SJSA1 (cell line): ENCODE measurements at places on chromosomes 6 and 20. TPM values are rescaled to one million over a fixed set of nuclear protein-coding genes. Genes with fewer than 3 reads are reported as not detected.

DNA sequence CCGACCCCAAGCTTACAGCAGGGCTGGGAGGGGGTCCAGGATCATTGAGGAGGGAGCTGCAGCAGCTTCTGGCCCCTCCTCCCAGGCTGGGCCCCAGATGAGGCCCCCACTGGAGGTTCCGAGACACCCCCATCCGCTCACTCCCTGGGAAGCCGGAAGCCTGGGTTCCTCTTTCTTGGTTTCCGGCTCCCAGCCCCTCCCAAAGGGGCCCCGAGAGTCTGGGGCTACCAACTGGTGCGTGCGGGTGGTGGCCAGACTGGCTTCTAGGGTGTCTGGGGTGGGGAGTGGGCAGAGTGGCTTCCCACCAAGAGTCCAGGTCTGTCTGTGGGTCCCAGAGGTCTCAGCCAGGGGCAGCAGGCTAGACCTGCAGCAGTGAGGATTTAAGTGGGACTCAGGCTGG lies 2.2 kb downstream of the RGS19 start:
- H3K27ac ChIP-seq: no peak overlapping the region
- DNase-seq: no peak
- H3K36me3 ChIP-seq: peaks cover 32% of the 10 kb centered on the region
- H3K4me1 ChIP-seq: peaks cover 36% of the 10 kb centered on the region

GRCh38 chr6:43001843-43002242 lies 11.9 kb downstream of the MEA1 start:
- DNase-seq: no peak
- H3K4me1 ChIP-seq: no peaks in the 10 kb centered on the region
- H3K36me3 ChIP-seq: peaks cover 36% of the 10 kb centered on the region
- H3K4me3 ChIP-seq: no peak overlapping the region
- no peaks in the 10 kb centered on the region for H3K27me3 ChIP-seq

DNA sequence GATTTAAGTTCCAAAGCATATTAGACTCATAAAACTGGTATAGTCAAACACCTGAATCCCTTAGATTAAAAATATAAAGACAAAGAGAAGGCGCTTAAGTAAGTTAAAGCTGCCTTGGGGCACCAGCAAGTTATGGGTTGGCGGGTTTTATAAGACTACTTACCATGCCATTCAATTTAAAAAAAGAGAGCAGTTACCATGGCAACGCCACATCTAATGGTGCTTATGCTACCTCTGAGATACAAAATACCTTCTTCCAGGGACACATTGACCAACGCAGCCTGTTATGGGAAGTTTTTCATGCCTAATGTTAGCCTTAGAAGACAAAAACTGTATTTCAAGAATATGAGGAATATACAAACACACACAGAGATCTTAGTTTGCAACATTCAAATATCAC lies 713.6 kb downstream of the RNF144B start:
- no peak for DNase-seq
- no peaks in the 10 kb centered on the region for H3K4me1 ChIP-seq
- no peaks in the 10 kb centered on the region for H3K36me3 ChIP-seq

DNA sequence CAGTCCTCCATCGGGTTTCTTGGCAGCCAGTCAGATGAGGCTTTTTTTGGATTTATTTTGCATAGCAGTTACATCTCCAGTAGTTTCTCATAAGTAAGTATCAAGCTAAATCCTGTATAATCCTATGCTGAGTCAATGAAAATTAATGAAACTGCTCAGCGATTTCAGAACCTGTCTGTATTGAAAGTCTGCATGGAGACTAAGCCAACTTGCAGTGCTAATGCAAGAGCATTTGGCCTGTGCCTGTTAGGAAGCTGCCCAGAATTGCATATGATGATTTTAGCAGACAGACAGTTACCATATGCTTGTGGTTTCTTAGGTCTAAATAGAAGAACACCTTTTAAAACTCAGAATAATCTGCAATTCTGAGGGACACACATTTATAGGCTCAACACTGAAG lies 25.2 kb upstream of the LRRN4 start:
- H3K36me3 ChIP-seq: no peaks in the 10 kb centered on the region
- no peaks in the 10 kb centered on the region for H3K4me1 ChIP-seq
- H3K4me3 ChIP-seq: no peak overlapping the region

DNA sequence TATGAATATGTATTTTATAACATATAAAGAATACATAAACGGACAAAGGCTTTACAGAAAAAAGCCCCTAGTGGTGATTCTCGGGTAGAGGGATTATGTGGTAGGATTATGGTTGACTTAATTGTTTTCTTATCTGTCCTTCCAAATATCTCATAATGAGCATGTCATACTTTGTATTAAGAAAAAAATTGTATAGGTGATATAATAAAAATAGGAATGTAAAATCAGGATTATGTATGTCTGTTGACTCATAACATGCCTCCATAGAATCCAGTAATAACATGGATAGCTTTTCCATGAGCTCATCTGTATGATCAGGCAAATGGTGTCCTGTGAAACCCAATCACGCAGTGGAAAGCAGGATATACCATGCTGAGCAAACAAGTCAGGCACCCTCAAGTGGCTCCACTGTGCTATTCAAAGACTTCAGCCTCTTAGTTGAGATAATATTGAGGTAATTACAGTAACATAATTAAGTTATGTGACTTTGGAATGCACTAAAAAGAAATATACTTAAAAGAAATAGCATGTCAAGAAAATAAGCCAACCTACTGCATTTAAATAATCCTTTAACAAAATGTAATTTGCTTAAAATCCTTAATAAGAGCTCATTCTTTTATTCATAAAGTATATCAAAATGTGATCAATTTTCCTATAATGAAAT lies 39.6 kb upstream of the PRELID3B start:
- H3K27ac ChIP-seq: no peak overlapping the region
- no peak for DNase-seq

Gene GSTA1
- 8.5 and 8.7 TPM in 2 replicates for total RNA-seq

Gene SPATS1
- total RNA-seq: not detected in 2 replicates

Gene DZANK1
- total RNA-seq: 0.97 and 1.1 TPM in 2 replicates

Gene SAPCD1
- 1.4 TPM in 1 of 2 replicates, not detected in the other for total RNA-seq

Gene METTL24
- 0.58 TPM in 1 of 2 replicates, not detected in the other for total RNA-seq

Gene SLC13A3
- total RNA-seq: not detected in 2 replicates

Gene STX7
- 28.2 and 33.1 TPM in 2 replicates for total RNA-seq

Gene DEFB124
- not detected in 2 replicates for total RNA-seq
